Neural crest cell (in vitro differentiated cells): ENCODE measurements at places on chromosomes 1 and 21.

GRCh38 chr1:59408608-59409240 is 111.8 kb downstream of the FGGY start:
- no peak for DNase-seq

GRCh38 chr1:221783936-221784335 is 42.0 kb upstream of the DUSP10 start:
- no peak for DNase-seq

GRCh38 chr1:227094249-227094966 is 154.3 kb downstream of the COQ8A start:
- no peak for DNase-seq

DNA sequence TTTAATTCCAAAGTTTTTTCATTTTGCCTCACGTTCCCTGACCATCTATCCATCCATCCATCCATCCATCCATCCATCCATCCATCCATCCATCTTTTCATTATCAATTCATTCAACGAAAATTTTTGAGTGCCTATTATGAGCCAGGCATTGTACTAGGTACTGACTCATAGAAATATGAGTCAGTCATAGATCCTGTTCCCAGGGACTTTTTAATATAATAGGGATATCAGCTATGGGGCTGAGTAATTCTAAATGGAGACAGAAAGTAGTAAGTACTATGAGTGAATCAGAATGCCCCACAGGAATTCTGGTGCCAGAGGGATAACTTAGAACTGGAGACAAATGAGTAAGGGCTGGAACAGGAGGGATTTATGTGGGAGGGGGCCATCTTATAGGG is 49.8 kb upstream of the GNG12 start:
- DNase-seq: no peak
